ENCODE measurements at places on chromosomes 13 and 19.

DNA sequence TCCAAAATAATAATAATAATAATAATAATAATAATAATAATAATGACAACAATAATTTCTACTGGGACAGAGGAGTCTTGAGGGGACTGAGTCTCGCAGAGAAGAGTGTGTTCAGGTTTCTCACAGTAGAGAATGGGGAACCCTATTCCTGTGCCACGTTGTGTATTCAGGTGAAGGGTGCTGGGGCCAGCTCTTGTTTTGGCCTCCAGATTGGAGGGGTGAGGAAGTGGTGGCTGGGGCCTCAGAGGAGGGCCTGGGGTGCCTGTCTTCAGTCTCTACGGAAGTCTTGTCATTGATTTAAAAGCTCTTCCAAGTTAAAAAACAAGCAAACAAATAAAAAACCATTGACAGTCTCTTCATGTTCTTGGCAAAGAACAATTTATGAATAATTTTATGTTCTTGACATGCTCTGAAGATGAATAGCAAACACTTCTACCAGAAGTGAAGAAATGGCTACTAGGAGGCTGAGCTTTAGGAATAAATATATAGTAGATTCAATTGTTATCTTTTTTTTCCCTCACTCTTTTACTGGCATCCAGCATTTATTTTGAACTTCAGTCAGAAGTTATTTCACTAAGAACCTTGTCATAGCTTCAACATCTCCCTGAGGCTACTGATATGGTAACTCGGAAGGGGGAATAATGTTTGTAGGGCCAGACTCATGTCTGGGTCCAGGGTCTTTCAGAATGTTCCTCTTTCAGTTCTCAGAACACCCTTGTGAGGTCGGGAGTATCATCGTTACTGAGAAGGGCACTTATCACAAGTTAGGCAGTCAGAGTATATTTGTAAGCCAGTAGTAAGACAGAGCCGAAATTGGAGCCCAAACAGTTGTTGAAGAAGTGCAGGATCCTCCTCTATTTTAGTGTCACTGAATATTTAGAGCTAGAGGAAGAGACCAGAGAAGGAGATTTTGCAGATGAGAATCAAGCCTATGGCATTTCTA, 13.1 kb downstream of the LRCH1 start:
- no peak for DNase-seq

DNA sequence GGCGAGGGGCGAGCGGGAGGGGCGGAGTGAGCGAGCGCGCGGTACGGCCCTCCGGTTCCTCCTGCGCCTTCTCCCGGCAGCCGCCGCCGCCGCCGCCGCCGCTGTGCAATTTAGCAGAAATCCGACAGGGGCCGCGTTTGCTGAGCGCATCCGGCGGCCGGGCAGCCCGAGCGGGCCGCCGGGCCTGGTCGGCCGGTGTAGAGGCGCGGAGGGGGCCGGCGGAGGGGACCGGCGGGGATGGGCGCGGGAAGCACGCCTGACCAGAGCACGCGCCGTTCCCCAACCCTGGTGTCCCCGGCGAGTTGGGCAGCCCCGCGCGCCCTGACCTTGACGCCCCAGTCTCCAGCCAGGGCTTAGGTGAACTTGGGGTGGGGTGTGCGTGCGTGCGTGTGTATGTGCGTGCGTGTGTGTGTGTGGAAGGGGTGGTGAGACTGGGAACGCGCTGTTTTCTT, 144.5 kb upstream of the ZNF536 start:
- no peak for DNase-seq

DNA sequence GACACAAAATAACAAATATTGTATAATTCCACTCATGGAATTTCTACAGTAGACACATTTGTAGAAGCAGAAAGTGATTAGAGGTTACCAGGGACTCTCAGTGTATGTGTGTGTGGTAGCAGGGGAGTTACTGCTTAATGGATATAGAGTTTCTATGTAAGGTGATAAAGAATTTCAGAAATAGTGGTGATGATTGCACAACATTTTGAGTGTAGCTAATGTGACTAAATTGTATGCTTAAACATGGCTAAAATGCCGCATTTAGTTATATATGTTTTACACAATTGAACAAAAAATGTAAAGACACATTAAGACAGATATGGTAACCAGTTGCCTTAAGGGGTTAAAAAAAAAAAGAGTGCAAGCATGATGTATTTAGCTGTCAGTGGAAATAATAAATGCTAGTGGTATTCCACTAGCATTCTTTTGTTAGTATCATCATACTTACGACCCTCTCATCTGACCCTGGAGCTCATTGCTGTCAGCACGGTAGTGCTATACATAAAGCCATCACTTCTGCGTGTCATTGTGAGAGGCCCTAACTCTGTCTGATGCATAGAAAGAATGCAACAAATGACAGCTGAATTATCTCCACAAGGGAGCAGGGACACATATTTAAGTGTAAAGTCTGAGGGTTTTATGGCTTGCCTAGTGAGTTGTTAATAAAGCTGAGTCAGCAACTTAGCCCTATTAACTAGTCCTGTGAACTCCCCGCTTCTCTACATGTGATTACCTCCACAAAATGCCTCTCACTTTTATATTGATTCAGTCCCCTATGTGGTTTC, 134.1 kb upstream of the RXFP2 start:
- DNase-seq, result no peak

- no peak for DNase-seq
These were observed 15.7 kb downstream of the ZIC5 start for GRCh38 chr13:99955747-99956472.

- no peak for DNase-seq
These were observed 33.4 kb downstream of the RFX2 start for GRCh38 chr19:6076675-6077463.

DNA sequence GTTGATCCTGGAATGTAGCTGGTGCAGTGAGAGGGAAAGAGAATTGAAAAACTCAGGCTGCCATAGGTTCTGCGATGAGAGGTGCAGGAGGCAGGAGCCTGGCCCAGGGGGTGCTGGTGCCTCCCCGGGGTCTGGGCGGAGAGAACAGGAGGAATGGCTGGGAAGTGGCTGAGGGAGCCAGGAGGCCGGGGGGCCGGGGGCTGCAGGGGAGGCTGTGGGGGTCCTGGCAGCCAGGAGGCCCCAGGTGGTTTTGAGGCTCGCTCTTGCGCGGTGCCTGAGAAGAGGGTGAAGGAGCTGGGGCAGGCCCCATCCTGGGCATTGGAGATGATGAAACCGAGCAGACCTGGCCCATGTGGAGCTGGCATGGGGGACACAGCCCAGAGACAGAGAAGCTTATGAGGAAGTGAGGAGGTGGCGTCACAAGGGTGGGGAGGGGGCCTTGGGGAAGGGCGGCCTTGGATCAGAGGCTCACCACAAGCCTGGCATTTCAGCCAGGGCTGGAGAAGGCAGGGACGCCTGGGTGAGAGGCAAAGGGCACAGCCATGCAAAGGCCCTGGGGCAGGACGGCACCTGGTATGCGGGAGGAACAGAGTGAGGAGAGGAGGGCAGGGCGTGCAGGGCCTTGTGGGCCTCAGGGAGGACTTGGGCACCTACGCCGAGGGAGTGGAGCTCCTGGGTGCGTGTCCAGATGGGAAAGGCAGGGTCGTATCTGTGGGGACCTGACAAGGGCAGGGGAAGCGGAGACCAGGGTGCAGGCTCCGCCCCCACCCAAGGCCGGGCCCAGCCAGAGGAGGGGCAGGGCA, 1.3 kb upstream of the TEKTIP1 start:
- DNase-seq, result no peak

DNA sequence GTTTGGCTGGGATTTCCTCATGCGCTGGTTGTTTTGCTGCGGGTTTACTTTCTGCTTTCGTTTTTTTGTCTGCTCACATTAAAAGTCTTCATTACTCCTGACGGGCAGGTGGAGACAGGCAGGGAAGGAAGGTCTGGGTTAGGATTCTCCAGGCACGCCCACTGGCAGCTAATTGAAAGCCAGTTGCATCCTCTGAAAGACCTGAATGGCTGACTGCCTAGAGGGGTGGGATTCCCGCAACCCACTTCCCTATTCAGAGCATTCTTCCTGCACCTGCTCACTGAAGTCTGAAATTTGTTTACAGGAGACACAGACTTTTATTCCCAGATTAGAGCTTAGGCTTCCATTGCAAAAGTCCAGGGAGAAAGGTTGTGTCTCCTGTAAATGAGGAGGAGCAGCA, 172.0 kb downstream of the UQCRFS1 start:
- DNase-seq, result no peak

DNA sequence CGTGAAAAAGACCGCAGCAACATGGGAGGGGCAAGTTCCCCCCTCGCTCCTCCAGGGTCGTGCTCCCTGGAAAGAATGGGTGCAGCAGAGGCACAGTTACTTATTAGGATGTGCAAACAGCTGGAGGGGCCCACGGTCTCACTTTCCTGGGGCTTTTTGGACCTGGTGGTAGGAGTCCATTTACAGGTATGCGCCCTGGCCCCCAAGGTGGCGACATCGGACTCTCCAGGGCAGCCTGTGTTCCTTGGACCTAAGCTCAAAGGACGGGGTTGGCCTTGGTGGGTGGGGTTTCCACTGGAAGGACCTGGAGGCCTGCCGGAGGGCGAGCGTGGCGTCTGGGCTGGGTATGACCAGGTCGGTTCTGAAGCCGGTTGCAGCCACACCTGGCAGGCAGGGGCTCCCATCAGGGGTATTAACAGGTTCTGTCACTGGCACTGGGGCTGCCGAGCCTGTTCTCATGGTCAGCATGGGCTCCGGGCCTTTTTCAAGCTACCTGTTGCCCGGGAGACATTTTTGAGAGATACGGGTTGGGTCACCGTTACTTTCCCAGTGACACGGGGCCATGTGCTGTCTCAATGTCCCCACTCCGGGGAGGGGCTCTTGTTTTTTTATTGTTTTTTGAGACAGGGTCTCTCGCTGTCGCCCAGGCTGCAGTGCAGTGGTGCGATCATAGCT, 5.9 kb downstream of the ZFR2 start:
- no peak for DNase-seq

DNA sequence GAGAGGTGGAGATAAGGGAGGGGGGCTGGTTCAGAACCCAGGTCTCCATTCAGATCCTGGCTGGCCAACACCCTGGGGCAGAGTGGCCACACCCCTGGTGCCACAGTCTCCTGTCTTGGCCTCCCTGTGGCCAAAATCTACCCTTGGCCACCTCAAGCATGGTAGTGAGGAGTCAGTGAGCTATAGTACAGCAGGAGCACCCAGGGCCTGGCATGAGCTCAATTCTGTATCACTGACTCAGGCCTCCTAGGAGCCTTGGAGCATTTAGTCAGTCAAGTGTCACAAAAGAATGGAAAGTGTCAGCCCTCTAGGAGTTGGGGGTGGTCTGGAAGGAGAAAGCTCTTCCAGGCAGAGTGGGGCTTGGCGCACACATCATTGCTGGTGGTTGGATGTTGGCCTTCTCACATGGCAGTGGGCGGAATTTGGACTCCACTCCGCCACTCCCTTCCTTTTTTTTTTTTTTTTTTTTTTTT, 6.6 kb upstream of the CD79A start:
- no peak for DNase-seq

DNA sequence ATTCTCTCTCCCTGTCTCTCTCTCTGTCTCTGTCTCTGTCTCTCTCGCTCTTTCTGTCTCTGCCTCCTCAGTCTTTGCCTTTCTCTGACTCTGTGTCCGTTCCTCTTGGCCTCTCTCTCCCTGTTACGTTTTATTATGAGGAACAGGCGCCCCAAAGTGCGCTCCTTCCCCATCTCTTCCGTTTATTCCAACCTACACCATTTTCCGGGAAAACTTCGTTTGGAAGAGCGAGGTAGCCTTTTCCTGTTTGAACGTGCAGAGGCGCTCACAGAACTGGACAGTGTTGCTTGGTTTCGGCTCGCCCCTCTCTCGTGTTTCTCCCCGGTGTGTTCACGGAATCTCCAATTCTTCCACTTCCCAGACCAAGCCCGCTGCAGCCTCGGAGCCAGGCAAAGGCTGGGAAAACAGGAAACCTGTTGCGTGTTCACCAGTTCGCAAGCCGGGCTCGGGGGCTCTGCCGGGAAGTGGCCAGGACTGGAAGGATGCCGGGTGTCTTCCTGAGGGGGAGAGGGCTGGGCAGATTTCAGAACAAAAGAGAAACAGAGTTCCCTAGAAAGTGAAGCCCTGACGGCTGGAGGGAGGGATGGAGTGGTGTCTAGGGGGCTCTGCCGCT, 605 bp downstream of the TMEM255B start:
- DNase-seq, result peak; percentile 16

DNA sequence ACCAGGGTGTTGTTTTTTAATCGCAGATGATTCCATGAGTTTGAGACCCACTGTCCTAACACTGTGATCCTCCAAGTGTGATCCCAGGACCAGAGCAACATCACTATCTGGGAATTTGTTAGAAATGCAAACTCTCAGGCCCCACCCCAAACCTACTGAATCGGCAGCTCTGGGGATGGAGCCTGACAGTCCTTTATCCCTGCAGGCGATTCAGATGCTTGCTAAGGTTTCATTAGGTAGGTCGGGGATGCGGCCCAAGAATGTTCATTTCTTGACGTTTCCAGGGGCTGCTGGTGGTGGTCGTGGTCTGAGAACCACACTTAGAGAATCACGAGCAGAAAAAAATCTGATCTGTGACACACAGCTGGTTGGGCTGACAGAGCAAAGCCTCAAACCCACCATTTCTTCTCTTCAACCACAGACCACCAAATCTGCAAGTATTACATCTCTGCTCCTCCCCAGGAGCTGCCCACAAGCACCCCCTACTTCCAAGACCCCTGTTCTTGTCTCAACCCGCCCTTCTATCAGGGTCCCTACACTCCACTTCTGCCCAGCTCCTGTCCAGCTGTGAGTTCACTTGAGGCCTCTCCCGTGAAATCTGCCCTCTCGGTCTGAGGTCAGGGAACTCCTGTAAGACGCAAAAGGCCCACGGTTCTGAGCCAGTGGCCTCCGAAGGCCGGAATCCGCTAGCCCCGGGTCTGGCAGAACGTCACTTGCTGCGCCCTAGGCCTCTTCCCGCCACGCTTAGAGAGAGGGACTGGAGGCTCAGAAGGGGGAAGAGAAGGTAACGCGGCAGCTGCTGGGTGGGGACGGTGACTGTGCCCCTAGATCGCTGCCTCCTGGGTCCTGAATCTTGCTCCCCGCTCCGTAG, 1.1 kb upstream of the FARP1 start:
- DNase-seq, result peak; percentile 71

DNA sequence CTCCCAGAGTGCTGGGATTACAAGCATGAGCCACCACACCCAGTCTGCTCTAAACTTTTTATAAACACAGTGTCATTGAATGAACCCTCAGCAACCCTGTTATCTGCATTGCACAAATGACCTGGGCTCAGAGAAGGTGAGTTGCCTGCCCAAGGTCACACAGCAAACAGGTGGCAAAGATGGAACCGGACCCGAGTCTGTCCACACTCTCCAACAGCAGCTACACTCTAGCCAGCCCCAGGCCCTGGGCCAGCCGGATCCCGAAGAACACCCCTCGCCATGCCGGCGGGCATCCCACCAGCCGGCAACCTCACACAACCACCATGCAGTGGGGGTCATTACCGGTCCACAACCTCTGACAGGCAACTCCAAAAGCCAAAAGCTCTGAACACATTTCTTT, 14.5 kb downstream of the ERCC2 start:
- no peak for DNase-seq
